ENCODE measurements at places on chromosomes 5 and 9.

DNA sequence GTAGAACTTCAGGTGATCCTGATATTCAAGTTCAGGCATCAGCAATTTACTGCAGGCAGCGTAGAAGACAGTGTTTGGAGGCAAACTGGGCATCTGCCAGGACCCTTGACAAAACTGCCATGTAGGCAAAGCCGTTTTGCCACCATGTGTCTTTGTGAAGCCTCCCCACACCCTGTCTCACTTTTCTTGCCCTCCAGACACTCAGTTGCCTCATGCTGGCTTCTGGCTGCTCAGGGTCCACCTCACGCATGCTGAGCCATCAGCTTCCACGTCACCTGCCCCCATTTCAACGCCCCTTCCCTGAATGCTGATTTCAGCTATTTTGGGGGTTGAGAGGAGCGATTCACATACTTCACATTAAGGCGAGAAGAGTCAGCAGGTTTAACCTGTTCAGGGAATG lies 165.2 kb upstream of the KLF9 start:
- DNase-seq, result no peak

DNA sequence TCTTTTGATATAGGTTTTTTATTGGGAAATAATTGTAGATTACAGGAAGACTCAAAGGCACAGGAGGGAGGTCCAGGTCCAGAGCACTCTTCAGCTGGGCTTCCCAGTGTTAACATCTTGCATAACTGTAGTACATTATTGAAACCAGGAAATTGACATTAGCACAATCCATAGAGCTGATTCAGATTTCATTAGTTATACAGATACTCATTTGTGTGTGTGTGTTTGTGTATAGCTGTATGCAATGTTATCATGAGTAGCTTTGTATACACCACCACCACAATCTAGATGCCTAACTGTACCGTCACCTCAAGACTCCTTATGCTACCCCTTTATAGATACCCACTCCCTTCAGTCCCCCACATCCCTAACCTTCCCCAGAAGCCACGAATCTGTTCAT lies 47.9 kb downstream of the SLC36A1 start:
- no peak for DNase-seq

DNA sequence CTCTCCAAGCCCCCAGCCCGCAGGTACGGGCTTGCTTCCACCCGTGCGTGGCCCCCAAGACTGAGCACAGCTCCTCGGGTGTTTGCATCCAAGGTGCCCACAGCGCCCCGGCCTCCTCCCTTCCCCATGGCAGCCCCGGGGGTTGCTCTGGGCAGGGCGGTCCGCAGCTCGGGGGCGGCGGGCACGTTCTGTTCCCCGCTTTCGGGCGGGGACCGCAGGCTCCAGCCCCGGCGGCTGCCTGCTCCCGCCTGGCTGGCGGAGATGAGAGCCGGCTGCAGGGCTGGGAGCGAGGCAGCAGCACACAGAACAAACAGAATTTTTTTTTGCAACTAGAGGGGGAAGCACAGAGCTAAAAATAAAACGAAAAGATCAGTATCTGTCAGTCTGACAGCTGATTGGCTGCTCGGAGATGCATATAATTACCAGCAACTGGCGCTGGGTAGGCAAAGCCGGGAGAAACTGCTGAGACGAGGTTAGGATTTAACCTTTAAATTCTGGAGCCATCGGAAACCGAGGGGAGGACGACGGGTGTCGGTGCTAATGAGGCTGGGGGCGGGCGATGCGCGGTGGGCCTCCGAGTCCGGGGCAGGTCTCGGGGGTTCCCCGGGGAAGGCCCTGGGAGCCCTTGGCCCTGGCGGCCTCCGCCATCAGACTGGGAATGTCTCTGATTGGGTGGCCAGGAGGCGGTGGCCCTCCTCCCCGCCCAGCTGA lies 142.7 kb upstream of the IER5L start:
- DNase-seq, result peak; percentile 78

GRCh38 chr9:117546894-117547678 lies 132.2 kb upstream of the ASTN2 start:
- no peak for DNase-seq

DNA sequence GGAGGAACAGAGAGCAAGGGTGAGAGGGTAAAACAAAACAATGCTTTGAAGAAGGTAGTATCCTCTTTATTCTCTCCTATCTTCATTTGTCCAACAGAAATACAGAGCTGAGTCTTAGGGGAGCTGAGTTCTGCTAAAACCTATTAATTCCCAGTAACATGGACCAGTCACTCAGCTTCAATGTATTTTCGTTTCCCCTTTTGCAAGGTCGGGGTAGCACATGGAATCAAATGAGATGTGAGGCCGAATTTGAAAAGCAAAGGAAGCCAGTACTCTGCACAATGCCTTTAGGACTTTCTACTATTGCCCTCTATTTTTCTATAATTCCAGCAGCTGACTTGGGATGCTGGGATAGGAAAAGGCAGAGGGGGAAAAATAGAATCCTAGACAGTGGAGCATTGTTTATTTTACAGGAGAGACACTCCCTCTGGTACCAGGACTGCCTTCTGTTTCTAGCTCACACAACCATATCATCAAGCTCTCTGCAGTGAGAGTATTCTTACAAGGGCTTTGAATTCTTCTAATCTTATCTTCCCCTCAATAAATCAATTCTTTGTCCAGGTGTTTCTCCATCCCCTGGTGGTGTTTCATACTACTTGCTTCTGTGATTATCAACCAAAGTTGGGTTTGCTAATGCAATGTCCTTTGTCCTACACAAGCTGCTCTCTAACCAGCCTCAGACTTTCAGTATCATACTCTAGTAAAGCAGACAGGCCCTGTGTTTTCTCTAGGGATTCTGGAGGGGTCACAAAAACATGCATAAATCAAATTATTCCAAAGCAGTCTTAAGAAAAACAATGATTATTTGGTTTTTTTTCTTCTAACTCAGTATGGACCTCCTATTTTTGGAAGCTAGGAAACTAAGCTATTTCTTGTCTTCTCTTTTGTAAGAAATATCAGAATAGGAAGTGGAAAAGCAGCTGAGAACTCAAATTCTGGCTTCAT lies 341.5 kb downstream of the OSTF1 start:
- DNase-seq, result no peak

DNA sequence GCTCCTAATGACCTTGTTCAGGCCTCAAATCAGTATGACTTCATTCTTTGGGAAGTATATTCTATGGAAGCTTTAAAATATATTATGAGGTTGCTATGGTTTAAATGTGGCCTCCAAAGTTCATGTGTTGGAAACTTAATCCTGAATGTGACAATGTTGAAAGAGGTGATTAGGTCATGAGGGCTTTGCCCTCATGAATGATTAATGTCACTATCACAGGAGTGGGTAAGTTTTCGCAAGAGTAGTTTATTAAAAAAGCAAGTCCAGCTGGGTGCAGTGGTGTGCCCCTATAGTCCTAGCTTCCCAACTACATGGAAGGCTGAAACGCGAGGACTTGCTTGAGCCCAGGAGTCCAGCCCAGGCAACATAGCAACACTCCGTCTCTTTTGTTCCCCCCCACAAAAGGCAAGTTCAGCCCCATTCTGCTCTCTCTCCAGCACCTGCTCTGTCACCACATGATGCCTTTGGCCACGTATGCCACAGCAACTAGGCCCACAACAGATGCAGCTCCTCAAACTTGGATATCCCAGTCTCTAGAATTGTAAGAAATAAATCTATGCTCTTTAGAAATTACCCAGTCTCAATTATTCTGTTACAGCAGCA lies 105.3 kb downstream of the SIL1 start:
- DNase-seq, result peak; percentile 55

DNA sequence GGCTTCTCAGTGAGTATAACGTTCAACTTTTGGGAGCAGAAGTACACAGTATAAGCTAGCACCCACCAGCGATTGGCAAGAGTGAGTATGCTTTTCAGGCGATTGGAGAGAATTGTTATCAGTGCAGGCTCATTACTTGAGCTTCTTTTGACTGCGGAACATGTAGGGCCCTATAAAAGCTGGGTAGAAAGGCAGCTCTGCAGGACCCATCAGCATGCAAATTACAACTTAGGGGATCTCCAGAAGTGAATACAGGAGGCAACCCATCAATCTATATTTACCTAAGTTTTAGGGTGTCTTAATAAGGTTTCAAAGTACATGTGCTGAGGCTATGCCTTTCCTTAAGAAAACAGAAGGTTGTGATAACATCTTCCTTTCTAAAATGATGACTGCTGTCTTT lies 225.0 kb downstream of the MLLT3 start:
- no peak for DNase-seq

GRCh38 chr5:1073239-1074102 lies 38.4 kb downstream of the SLC12A7 start:
- DNase-seq, result no peak

DNA sequence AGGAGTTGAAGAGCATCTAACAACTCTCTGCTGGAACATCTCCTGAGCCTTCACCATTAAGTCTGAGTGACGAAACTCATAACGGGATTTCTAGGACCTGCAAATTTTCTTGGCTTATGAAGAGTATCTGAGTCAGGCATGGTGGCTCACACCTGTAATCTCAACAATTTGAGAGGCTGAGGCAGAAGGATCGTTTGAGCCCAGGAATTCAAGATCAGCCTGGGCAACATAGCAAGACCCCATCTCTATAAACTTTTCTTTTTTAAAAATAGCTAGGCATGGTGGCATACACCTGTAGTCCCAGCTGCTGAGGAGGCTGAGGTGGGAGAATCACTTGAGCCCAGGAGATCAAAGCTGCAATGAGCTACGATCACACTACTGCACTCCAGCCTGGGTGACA lies 48.8 kb downstream of the EPB41L4B start:
- no peak for DNase-seq

- peak; percentile 10 for DNase-seq
Observed at GRCh38 chr5:64869419-64869818, 100.7 kb downstream of the CWC27 start.

DNA sequence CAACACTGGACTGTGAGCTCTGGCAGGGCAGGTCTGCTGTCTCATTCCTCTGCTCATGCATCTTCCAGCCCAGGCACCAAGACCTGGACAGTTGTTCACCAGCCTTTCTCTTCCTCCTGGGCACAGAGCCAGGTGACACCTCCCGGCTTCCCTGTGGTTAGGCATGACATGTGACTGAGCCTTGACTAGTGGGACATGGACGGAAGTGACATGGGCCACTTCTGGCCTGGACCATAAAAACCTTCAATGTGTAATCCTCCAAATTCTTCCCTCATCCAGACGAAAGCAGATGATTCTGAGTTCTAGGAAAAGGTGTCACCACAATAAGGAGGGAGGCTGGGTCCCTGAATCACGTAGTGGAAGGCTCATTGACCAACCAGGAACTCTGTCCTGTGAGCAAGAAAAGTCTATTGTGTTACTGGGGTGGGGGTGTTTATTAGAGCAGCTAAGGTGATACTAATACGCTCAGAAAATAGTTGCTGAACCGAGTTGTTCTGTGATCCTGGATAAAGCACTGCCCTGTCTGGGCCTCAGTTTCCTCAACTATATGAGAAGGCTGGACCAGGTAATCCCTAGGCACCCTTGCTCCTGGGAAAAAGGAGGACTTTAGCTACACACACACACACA lies 26.6 kb upstream of the CRB2 start:
- DNase-seq, result peak; percentile 64

- DNase-seq, result no peak
Observed at GRCh38 chr5:168047669-168048111, 243.8 kb upstream of the WWC1 start.

- DNase-seq, result no peak
Observed at GRCh38 chr5:98816582-98817222, 43.2 kb downstream of the RGMB start.

DNA sequence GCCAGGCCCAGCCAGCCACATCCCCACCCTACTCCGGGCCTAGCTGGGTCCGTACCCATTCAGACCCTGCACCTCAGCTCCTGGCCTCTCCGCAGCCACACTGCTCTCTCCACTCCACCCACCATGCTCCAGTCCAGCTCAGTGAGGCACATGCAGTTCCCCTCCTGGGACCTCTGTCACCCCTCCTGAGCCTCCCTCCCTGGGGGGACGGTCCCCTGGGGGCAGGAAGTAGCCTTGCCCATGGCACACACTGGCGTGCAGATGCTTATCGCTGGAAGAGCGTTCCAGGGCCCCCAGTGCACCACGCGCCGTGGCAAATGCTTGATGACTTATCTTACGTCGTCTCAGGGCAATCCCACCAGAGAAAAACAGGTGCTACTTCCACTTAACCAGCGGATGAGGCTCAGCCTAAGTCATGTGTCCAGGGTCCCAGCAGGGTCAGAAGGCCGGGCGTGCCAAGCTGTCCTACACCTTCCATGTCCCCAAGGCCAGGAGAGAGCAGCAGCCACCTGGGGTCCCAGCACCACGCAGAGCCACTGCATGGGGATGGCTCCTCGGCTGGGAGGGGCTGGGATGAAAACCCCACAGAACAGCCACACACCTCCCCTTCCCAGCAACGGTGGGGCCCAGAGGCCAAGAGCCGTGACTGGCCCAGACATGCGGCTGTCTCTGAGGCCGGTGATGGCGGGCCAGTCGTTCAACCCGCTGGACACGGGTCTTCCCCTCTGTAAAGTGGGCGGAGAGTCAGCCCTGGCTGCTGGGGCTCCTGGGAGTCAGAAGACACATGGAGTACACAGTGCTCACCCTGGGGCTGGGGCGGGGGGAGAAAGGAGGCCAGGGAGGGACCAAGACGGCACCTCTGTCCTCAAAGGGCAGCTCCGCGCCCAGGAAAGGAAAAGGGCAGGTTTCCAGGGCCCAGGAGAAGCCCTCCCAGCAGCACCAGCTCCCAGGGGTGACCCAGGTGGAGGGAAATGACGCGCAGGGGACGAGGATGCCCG lies 2.6 kb upstream of the CCDC187 start:
- no peak for DNase-seq

DNA sequence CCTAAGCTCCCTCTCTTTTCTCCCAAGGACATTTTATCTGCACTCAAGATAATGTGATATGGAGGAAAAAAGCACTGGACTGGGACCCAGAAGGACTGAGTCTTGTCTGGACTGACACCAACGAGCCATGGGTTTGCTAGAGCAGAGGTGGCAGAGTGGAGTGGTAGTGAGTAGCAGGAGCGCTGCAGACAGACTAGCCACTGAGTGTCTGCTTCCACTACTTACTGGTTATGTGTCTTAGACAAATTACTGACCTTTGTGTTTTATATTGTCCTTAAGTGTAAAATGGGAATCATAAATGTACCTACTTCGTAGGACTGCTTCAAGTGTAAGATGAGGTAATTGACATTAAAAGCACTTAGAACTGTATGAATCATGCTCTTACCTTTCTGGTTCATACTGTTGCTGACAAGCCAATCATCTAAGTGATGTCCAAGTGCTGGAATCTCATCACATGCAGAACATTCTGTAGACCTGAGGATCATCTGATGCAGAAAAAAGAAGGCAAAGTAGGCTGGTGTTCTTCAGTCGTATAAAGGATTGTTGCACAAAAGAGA lies 12.5 kb upstream of the PRLR start:
- DNase-seq, result no peak

GRCh38 chr9:4970970-4971641 lies 14.0 kb upstream of the JAK2 start:
- peak; percentile 61 for DNase-seq

DNA sequence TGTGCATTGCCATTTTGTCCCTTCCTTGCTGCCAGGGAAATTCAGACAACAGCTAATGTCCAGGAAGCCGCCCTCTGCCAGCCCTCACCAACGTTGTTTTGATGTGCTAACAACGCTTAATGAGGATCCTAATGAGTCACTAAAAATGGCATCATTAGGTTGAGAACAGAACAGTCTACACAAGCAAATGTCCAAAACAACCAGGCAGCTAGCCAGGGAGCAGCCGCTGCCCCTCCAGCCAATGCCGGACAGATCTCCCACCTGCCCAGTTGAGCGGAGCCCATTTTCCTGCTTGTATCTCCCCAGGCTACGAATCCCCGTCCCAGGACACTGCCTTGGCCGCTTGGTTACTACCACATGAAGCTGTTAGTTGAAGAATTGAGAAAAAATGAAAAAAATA lies 40.4 kb upstream of the UNC5A start:
- DNase-seq, result no peak

Data from suppressor macrophage treated with lipopolysaccharide for 4 hours (primary cell).